ENCODE measurements at places on chromosomes 1 and 21. TPM values are rescaled to one million over a fixed set of nuclear protein-coding genes. Genes with fewer than 3 reads are reported as not detected.
A peak's percentile ranks its signal among the peaks of the same experiment; 100 is the strongest.

DNA sequence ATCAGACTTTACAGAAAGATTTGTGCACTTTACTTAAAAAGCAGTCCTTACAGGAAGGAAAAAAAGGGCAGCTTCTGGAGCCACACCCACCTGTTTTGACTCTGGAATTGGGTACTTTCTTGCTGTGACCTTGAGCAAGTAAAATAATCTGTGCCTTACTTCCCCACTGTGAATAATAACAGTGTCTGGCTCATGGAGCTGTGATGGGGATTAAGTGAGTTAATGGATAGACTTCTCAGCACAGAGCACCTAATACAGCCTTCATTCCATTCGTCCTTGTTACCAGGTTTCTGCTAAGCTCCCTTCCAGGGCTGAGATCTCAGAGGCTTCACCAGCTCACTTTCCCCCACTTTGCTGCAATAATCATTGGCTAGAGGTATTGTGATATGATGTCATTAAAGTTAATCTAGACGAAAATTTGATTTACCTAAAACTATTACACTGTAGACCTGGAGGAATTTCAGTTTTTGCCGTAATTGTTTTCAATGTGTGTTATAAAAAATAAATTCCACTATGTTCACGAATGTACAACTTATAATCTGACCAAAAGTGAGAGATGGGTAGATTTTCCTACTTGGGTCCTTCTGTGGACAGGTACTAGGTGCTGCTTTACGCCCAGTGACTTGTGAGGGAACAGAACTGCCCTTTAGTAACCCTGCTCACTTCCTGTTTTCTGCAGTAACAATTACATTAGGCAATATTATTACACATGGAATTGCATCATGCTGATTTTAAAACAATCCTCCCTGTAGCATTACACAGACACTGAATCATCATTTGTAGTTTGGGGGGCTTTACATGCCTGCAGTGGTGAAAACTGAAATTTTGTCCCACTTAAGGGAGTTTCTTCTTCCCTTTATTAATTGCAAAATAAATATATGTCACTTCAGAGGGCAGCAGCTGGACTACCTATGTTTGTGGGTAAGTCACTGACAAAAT, 19.7 kb upstream of the ABCG1 start:
- no peak for DNase-seq

DNA sequence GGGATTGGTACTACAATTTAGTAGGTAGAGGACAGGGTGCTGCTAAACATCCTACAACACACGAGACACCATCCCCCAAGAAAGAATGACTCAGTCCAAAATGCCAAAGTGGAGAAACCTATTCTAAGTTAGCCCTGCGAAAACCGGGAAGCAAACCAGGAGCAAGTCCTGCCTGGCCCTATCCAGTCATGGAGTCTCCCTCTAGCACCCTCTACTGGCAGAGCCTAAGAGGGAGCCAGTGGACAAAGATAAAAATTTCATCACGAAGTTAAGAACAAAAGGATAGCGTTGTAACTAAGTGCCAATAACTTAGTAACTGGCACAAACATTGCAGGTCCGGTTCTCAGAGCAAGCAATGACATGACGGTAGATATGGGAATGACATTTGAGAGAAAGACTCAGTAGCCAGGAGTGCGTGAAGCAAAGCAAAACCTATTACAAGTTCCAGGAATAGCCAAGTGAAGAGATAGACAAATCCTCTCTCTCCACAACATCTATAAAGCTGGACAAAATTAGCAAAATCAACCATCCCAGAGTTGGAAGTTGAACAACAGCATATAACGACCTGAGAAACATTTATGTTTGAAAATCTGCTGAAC, 383.5 kb downstream of the OMA1 start:
- peak; percentile 41 for DNase-seq

DNA sequence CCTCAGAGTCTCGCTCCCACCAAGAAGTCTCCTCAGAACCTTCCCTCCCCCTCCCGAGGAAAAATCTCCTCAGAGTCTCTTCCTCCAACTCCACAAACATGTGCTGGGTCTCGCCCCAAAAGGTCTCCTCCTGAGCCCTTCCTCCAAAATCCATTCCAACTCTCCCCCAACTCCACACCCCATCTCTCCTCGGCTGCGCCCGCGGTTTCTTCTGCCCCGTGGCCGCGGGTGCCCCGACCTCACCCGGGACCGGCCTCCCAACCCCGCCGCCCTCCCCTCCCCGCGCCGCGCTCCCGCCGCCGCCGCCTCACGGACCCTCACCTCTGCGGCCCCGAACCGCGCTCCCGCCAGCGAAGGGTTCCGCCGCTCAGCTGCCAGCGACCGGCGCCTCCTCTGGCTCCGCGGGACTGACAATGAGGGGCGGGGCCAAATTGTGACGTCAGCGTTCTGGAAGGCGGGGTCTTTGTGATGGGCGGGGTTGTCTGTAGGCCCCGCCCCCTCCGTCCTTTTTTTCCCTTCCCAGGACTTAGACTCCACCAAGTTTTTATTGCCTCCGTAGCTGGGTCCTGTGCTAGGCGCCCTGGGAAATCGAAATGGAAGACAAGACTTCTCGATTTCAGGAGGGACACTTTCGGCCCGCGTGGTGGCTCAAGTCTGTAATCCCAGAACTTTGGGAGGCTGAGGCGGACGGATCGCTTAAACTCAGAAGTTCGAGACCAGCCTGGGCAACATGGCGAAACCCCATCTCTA, at the start of gene LUZP1:
Gene LUZP1 (minus strand): TSS at position 412 of the 750 bp plus-strand sequence.
- peak; percentile 84 for DNase-seq

ATP6V1G3 gene
- polyA plus RNA-seq: not detected

GRCh38 chr21:28742527-28742926, 250.2 kb downstream of the LTN1 start:
- DNase-seq: no peak

- DNase-seq: peak; percentile 54
Observed at GRCh38 chr1:62407398-62408009, 29.3 kb upstream of the USP1 start.

- DNase-seq: no peak
Observed at GRCh38 chr1:229161740-229162139, 109.2 kb upstream of the RAB4A start.

DNA sequence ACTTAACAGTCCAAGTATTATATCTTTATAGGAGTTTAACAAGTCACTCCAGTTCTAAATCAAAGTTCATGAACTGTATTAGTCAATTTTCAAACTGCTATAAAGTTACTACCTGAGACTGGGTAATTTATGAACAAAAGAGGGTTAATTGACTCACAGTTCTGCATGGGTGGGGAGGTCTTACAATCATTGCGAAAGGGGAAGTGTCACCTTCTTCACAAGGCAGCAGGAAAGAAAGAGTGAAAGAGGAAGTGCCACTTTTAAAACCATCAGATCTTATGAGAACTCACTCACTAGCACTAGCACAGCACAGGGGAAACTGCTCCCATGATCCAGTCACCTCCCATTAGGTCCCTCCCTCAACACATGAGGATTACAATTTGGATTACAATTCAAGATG, 70.0 kb downstream of the CLCA4 start:
- DNase-seq: no peak

GRCh38 chr1:44347280-44347679, 7.8 kb downstream of the ERI3 start:
- DNase-seq: peak; percentile 19

DNA sequence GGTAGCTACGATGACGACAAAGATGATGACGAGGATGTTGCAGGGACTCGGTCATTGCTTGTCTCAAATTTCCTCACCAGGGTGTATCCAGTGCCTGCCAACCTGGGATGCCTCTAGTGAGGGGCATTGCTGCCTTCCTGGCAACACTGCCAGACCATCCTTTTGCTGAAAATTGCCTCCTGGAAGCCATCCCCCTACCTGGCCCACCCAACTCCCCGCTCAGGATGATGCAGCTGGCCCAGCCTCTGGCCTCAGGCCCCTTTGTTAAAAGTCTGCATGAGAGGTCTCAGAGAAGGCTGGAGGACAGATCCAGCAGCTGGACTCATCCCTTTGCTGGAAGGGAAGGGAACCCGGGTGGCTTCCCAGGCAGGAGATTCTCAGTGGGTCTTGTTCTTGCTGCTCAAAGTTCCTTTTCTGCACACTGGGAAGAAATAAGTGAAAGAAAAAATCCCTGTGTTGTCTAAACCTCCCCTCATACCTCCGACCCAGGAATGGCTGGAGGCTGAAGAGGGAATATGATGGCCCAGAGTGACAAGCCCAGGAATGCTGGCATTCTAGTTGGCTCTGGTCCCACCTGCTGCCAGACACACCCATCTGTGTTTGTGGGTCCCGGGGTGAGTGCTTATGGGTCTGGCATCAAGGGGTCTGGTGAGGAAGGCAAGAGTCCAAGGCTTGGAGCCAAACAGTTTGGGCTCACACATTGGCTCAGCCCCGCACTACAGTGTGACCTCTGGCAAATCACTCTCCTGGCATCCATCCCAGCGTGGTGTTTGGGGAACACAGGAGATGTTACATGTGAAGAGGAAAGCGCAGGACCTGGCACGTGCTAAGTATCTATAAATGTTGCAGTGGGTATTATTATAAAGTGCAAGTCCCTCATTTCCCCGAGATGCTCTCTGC, 6.7 kb upstream of the FNDC5 start:
- DNase-seq: no peak

GRCh38 chr1:189323091-189323490, 1154.6 kb downstream of the BRINP3 start:
- no peak for DNase-seq
